Skin of body (tissue), 3 donors: ENCODE measurements at places on chromosomes 12 and 14. TPM values are rescaled to one million over a fixed set of nuclear protein-coding genes. Genes with fewer than 3 reads are reported as not detected.

Gene TSHR
- total RNA-seq: 2.9 TPM

Gene SLC25A47
- not detected for total RNA-seq

Gene PLD4
- 5.6 TPM for total RNA-seq

Gene MYO1H
- total RNA-seq: 2.4 TPM

GRCh38 chr12:43789941-43790340, 16.2 kb downstream of the TWF1 start:
- DNase-seq: peak; percentile 23

DNA sequence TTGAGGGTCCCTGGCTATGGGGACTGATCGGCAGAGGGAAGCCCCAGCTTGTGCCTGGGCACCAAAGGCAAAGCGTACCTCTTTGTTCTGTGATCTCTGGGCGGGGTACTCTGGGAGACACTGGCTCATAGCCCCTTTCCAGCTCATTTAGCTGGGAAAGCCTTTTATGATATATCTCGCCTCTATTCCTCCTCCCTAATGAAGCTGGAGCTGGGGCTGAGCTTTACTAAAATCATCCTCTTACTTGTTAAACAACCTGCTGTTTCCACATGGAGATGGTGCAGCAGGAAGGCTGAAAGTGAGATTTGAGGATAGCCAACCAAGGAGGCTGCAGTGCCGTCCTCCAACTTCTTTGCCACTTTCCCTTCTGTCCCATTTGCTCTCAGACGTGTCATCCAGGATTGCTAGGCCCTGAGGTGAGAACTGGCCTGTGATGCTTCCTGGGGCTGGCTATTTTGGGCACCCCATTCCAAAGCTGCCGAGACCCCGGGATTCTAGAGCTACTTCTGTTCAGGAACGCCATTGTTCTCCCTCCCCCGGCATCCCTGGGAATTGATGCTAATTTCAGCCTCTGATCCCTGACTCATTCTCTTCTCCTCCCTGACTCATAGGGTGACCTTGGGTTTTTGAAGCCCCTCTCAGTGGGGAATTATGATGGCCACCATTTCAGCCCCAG, 16.0 kb downstream of the PDE1B start:
- DNase-seq: no peak

GRCh38 chr12:119676022-119676421, 8.1 kb downstream of the PRKAB1 start:
- no peak for DNase-seq

DNA sequence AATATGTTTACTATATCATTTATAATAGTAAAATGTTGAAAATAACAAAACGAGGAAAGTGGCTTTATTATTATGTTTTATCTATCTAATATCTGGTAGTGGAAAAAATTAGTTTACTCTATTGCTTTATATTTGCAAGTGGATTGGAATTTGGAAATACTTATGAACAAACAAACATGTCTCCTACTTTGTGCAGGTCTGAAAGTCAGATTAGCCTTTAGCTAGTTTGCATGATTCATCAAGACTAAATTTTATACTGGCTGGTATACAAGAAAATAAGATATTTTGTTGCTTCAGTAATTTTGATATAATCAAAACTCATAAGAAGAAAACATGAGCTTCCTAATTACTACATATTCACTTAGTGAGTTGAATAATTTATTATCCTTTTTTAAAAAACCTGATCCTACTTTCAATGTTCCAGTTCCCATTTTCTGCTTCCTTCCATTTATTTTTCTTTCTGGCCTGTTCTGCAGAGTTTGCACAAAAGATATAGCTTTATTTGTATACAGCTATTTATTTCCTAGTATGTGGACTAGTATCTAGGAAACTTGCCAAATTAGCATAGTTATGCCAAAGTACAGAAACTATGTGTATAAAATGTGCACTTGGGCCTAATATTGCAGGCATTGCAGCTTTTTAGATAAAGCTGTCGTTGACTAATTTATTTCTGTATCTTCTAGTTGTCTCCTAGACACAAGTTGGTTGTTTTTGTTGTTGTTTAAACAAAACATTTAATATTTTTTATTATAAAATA, 122.0 kb downstream of the AKAP6 start:
- no peak for DNase-seq

GRCh38 chr12:68435299-68435637, 103.1 kb upstream of the MDM1 start:
- no peak for DNase-seq

- no peak for DNase-seq
These were observed 30.9 kb downstream of the CCDC92 start for GRCh38 chr12:123941624-123942237.

GRCh38 chr12:105401198-105401597, 70.7 kb downstream of the C12orf75 start:
- DNase-seq: no peak

DNA sequence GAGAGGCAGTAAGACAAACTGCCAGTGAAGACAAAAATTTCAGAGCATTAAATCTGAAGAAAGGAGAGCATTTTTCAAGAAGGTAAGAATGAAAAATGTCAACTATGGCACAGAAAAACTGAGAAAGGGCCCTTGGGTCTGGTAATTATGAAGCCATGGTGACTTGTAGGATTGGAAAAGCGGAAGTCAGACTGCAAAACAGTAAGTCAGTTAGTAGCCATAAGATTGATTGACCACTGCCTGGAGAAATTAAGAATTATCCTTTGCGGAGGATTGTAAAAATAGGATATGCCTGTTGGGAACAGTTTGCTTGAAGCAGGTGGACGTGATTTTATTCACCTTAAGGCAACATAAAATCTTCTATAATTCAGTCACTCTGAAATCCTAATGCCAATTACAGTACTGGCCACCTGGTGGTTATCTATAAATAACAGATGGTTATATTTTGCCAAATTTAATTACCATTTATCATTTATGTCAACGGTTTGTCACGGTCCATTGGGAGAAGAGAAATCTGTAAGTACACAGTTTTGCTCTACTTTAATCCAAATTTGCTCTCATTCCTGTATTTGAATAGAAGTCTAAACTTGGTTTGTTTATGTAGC, 127.1 kb upstream of the CNTN1 start:
- DNase-seq: no peak

- DNase-seq: no peak
These were observed 12.6 kb upstream of the OR10P1 start for GRCh38 chr12:55624056-55624455.

- no peak for DNase-seq
These were observed 34.7 kb downstream of the GPR19 start for GRCh38 chr12:12661086-12661856.

DNA sequence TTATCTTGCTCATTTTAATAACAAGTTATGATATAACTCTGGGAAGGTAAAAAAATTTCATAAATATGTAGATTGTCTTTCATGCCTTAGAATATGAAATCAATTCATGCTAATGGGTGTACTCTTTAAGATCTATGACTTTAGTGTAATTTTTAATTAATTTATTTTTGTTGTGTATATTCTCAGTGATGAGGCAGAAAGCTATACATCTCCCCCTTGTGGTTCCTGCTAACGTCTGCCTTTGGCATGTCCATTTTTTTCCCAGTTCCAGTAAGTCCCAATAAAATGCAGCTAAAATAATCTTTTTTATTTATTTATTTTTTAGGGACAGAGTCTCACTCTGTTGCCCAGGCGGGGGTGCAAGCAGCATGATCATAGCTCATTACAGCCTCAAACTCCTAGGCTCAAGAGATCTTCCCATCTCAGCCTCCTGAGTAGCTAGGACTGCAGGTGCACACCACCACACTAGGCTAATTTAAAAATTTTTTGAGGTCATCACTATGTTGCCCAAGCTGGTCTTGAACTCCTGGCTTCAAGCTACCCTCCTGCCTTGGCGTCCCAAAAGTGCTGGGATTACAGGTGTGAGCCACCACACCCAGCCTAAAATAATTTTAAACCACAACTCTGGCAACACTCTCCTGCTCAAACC, 3.3 kb upstream of the CHURC1 start:
- no peak for DNase-seq

DNA sequence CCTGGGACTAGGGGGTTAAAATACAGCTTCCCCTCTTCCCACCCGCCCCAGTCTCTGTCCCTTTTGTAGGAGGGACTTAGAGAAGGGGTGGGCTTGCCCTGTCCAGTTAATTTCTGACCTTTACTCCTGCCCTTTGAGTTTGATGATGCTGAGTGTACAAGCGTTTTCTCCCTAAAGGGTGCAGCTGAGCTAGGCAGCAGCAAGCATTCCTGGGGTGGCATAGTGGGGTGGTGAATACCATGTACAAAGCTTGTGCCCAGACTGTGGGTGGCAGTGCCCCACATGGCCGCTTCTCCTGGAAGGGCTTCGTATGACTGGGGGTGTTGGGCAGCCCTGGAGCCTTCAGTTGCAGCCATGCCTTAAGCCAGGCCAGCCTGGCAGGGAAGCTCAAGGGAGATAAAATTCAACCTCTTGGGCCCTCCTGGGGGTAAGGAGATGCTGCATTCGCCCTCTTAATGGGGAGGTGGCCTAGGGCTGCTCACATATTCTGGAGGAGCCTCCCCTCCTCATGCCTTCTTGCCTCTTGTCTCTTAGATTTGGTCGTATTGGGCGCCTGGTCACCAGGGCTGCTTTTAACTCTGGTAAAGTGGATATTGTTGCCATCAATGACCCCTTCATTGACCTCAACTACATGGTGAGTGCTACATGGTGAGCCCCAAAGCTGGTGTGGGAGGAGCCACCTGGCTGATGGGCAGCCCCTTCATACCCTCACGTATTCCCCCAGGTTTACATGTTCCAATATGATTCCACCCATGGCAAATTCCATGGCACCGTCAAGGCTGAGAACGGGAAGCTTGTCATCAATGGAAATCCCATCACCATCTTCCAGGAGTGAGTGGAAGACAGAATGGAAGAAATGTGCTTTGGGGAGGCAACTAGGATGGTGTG, 1.9 kb downstream of the GAPDH start:
- no peak for DNase-seq

DNA sequence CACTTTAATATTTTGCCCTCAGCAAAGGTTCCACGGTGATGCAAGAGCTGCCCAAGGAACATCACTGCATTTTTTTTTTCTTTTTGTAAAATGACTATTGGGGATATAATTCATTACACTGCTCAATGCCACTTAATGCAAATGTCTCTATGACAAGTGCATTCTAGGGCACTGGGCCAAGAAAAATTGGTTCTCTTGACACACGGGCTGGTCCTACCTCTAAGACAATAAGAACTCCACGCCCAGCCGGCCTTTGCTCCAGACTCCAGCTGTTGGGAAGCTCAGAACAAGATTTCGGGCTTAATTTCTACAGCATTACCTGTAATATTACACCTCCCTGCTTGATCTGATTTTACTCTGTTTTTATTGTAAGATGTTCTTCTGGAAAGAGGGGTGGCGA, 48.8 kb upstream of the VRK1 start:
- DNase-seq: no peak

- DNase-seq: no peak
These were observed 84.9 kb upstream of the TRAF3 start for GRCh38 chr14:102692334-102692733.

GRCh38 chr14:71228711-71229110, 321.5 kb downstream of the PCNX1 start:
- no peak for DNase-seq

DNA sequence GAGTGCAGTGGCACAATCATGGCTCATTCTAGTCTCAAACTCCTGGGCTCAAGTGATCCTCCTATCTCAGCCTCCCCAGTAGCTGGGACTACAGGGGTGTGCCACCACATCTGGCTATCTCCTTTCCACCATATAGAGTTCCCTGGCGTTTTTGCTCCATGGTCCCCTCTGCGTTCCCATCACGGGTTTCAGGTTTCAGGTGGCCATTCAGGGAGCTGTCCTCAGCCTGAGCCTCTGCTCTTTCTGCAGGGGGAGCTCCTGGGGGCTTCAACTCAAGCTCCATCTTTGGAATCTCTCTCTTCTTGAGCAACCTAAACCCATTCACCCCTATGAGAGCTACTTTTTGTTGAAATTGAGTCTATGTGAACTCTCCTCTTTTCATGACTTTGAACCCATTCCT, 11.6 kb downstream of the SMIM41 start:
- no peak for DNase-seq

DNA sequence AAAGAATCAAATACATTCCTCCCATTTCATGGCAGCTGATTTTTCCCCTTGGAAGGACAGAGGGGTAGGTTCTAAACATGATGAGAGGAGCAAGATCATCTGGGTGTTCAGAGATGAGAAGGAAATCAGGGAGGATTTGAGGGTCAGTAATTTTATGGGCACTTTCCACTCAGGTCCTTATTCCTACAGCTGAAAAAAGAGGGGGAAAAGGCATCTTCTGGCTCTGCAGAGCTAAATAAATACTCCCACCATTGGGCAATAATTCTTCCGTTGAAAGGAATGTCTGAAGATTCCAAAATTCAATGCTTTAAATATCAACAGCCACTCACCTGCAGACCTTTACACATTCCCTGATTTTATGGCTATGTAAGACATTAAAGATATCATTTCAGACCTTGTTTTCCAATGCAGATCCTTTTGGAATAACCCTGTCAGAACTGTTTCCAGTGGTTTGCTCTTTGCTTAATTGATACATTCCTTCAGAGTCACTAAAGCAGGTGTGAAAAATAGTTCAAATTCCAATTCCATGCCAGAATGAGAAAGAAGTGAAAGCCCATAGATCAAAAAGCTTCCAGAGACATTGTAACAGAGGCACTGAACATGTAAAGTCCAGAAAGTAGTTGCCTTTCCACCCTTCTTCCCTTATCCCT, 233.3 kb upstream of the KRR1 start:
- no peak for DNase-seq

DNA sequence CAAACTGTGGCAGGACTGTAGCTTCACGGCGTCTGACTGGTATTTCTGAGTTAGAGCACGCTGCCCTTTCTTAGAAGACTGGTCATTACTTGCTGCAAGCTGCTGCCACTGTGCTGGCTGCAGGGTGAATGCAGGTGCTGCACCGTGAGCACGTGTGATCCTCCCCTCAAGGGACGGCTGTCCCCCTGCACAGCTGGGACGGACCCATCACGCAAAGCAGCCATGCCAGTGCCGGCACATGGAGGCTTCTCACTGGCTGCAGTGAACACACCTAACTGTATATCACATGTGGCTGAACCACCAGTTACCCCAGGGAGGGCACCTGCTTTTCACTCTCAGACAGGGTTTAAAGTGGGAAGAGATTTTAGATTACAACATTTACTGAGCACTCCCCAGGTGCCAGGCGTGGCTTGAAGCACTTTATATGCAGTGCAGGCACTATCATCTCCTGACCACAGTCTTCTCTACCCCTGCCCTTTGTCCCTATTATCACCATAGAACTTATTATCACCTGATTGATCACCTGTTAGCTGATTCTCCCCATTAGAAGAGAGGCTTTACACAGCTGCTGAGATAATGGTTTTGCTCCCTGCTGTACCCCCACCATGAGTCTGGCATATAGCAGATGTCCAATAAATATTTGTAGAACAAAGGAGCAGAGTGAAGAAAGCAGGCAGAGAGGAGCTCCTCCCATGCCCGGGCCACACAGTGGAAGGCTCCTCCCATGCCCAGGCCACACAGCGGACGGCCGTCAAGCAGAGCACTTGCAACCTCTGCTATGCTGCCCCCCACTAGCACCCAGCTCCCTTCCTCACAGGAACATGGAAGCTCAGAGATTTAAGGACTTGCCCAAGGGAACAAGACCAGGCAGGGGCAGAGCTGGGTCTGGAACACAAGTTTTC, 25.9 kb downstream of the SLC25A47 start:
- no peak for DNase-seq

DNA sequence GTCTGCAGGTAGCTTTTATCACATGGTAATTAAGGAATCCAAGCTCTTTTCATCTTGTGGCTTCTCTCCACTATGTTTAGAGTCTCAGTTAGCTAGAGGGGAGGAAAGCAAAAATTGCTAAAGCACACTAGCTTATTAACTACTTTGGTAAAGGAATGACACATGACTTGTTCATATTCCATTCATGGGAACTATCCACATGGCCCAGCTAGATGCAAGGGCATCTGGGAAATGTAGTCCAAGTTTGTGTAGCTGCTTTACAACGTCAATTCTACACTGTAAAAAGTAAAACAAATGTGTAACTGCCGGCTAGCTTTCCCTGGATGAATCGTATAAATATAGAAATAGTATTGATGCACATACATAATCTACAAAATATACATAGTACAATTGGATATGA, 244.5 kb upstream of the LRFN5 start:
- DNase-seq: no peak
